T-helper 2 cell treated with Interferon-gamma antibody and Interleukin-4, amounts not matched to agents 5 μg/mL and 100 μg/mL, for 36 hours (primary cell): ENCODE measurements at places on chromosomes 5 and 9.
A peak's percentile ranks its signal among the peaks of the same experiment; 100 is the strongest.

DNA sequence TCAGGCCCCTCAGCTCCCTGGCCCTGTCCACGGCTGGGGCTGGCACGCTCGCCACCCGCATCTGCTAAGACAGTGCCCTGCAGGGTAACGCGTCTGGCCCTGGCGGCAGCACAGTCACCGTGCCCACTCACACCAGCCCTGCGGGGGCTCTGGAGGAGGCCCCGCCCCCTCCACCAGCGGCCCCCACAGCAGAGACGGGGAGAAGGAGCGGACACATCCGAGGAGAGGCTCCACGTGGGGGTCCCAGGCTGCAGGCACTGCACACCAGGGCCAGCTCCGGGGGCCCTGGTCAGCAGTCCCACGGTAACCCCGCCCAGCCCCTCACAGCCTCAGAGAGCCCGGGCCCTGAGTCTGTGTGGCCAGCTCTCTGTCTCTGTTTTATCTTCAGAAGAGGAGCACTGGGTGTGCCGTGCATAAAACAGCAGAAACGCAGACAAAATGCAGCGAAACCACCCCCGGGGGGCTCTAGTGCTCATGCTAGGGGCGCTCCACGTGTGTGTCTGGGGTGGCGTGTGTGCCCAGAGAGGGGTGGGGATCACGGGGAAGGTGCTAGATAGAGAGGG is 47.5 kb upstream of the NRARP start:
- no peak for DNase-seq

DNA sequence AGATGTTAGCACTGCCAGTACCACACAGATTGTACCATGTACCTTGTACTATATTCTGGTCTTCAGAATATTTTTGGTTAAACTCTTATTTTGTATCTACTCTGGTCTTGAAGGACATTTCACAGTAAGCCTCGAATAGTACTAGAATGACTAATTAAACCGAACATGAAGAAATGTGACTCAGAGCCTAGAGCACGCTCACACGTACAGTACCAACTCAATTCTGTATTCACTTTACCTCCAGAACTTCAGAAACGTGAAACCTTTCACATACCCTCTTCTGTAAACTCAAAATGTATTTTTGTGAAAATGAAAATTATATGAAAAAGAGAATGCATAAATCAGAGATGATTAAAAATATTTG is 112.8 kb downstream of the MVB12B start:
- peak; percentile 18 for DNase-seq

- DNase-seq, result no peak
Observed at GRCh38 chr5:132253452-132254320, 3.8 kb upstream of the PDLIM4 start.

DNA sequence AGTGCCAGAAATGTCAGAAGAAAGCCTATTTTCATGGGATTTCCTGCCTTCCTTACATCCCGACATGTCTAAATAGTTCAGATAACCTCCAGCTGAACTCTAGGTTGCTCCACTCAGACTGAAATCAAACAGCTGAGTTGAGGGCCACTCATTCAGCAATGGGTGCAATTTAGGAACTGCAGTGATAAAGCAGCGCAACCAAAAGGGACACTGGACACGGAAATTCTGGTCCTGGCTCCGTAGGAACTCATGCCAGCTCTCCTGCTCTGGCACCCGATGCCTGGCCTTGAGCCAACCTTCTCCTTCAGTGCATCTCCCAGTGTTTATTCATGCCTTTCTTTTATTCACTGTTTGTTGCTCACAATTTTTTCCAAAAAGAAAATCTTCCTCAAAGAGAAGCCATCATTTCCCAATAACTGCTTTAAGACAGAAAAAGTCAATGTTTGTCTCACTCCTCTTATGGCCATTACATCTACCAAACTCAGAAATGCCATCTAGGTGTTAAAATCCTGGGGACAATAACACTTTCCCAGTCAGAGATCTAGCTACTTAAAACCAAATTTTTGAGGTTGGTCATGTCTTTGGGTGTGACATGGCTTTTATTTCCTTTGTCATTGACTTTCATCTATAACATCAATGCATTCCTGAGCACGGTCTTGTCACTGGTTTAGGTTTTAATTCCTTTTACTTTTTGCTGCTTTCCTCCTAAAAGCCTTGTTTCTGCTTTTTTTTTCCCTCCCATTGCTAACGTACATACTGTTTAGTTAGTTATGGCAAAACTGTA is 126.9 kb downstream of the PDE4D start:
- DNase-seq, result no peak
